Left kidney (tissue), 8 donors: ENCODE measurements at places on chromosomes 16 and 17.

DNA sequence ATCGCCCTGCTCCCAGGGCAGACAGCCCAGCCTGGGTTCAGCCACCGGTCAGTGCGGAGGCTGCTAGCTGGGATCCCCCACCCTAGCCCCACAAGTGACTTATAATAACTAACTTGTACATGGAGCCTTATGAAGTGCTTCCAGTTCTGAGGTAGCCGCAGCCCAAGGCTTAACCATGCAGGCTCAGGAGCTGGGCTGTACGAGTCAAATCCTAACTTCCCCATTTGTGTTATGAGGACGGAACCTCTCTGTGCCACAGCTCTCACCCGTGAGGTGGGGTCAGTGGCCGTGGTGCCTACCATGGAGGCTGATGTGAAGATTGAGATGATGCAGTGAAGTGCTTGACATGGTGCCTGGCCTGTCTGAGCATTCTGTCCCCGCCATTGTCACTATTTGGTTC, 27.8 kb upstream of the GOSR2 start:
- no peak for DNase-seq

DNA sequence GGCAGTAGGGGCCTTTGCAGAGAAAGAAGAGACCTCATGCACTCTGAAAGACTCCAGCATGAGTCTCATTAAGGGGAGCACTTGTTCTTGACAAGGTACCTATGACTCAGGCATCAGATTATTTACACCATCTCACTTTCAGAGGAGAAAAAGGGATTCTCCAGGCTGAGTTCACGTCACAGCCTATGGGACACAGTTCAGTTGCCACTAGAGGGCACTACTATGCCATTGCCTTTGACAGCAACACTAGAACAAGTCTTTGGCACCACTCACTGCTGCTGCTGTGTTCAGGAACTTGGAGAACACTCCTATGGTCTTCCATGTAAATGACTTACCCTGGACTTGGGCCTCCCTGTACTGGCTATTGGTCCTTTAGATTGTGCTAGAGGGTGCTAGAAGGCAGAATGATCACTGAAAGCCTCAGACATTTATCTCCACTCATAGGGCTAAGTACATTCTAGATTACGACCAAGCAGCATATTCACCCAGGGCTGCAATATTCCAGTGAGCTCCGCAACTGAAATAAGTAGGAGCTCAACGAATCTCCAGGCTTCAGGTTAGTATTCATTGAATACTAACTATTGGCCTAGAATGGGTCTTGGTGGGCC, 225.1 kb upstream of the CA10 start:
- peak; percentile 57 for DNase-seq

- no peak for DNase-seq
These were observed 92.7 kb downstream of the ABCC1 start for GRCh38 chr16:16042076-16042475.

- DNase-seq = no peak
These were observed 5.7 kb upstream of the B9D1 start for GRCh38 chr17:19368229-19368628.

DNA sequence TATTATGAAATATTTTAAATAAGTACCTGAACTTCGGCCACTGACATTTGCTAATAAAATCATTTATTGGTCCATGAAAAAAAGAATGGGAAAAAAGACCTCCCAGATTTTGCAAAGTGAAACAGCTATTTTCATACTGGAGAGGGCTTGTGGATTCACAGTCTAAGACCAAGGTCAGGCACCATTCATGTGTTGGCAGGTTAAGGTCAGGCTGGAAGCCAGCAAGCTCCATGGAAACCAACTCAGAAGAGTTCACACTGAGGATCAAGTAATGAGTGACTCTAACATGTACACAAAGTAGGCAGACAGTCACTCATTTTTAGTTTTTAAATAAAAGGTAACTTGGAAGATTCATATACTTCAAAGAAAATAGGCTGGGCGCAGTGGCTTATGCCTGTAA, 3.4 kb downstream of the DNAJA2 start:
- DNase-seq = no peak

- DNase-seq = no peak
These were observed 87.6 kb upstream of the TOX3 start for GRCh38 chr16:52634528-52634927.

DNA sequence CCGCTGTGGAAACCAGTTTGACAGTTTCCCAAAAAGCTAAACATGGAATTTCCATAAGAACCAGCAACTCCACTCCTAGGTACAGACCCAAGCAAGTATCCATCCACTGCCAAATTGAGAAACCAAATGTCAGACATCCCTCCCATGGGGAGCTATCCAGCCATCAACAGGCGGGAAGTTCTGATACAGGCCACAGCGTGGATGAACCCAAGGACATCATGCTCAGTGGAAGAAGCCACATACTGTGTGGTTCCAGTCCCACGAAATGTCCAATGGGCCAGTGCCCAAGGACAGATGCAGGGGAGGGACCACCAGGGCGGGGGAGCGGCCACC, 12.6 kb upstream of the BAIAP2 start:
- no peak for DNase-seq

DNA sequence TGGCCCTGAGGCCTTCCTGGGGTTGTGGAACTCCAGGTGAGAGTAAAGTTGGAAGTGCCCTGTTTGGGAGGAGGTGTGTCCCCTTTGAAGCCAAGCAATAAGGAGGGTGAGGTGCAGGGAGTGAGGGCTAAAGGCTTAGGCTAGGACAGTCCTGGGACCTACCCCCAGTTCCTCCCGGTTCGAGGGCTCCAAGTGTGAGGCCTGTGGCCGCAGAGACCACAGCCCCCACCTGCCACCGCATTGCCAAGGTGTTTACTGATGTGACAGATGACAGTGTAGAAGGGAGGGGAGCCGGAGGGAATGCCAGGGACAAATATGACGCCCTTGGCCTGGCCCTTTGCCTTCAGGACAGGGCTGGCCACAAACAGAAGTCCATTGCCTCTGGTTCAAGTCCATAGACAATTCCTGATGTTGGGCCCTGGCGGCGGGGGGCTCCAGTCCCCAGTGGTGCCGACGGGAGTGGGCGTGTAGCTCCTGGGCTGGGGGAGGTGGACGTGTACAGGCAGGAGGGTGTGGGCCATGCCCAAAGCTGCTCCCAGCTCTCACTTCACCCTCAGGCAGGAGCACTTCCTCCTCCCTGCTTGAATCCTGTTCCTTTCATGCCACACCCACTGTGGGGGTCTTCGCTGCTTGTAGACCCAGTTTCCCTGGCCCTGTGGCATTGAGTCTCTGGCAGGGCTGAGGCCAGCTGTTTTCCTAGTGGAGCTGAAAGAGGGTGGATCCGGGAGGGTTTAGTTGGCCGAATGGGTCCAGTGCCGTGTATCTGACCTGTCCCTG, 3.2 kb downstream of the ADORA2B start:
- DNase-seq = no peak

GRCh38 chr17:63479495-63480184, 2.8 kb downstream of the ACE start:
- no peak for DNase-seq

DNA sequence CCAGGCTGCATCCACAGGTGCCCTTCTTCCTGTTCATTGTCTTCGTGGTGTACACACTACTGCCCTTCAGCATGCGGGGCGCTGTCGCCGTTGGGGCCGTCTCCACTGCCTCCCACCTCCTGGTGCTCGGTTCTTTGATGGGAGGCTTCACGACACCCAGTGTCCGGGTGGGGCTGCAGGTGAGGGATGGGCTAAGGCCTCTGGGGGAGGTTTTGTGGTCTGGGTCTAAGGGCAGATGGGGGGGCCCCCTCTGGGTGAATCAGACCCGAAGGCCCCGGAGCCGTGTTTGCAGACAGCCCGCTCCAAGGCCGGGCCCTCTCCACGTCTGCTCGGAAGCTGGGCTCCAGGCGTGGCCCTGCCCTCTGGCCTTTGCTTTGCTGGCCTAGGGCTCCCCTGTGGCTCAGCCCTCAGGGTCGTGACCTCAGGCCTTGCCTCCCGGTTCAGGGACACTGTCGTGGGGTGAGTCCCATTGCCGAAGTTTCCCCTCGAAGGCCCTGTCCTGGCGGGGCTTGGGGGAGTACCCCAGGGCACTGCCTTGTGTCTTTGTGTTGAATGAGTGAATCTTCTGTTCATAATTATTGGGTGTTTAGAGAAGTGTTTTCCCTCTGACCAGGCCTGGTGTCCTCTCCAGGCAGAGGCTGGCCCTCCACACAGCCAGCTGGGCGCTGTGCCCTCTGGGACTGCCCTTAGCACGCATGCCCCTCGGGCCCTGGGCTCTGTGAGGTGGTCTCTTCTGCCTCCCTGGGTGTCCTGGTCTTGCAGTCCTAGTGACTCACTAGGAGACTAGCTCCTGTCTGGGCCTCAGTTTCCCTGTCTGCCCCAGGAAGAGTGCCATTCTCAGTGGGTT, 25.6 kb downstream of the ADCY7 start:
- no peak for DNase-seq

DNA sequence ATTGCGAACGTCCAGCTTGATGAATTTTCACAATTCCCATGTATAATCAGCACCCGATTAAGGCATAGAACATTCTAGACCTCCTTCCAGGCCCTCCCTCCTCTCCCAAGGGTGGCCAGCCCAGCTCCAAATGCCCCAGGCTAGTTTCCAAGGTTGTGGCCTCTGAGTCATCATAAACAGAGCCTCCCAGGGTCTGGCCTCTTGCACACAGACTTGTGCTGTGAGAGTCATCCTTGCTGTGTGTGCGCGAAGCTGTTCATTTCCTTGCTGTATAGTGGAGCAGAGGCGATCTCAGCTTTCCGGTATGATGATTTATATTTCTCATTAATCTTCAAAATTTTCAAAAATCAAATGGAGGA, 20.5 kb upstream of the JPH3 start:
- no peak for DNase-seq

DNA sequence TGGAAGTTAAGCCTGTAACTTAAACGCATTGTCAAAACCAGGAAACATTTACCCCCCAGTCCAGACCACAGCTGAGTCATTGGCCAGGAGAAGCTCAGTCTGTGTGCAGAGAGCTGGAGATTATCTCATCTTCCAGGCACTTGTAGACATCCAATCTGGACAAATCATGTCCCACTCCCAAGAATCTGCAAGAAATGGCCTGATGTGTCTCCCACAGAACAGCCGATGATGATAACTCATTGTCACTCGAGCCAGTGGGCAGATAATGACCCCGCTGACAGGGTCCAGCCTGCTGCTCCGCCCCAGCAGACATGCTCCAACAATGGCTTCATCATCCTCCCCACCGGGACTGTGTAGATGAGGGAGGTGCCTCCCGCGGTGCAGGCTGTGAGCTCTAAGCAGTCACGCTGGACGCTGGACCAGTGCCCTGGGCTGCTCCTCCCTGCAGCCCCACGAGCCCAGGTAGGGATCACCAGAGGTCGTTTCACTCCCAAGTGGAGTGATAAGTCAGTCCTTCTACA, 322.5 kb downstream of the C16orf95 start:
- DNase-seq = peak; percentile 71

DNA sequence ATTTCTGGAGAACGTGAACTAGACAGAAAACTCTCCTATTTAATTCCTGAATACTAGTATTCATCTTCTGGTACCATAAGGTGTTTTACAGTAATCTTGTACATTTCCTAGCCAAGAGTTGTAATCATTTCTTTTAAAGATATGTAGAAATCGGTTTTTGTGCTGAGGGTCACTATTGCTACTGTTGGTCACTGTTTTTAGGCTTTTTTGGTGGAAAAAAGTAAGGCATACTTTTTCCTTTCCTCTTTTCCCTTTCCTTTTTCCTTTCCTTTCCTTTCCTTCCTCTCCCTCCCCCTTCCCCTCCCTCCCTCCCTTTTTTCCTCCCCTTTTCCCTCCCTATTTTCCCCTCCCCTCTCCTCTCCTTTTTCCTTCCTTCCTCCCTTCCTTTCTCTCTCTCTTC, 706.4 kb upstream of the GOT2 start:
- DNase-seq = no peak

DNA sequence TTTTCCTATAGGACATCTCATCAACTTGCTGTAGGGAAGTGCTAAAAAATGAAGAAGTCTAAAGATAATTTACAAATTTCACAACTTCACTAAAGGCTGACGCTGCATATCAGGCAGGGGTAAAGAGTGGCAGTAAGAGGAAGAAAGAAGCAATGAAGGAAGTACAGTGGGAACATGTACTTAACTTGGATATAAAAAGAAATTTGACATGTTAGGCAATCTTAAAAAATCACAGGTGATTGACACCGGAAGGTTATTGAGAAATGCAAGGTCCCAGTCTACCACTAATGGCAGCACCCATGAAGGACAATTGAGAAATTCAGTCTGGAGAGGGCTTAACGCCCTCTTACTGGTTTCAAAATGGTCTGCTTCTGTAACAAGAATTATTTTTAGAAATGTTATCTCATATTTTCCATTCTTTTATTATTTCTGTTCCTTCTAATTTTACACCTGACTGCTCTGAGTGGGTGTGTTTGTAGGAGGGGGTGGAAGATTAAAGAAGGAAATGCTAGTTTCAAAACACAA, 358.1 kb downstream of the KCNJ2 start:
- no peak for DNase-seq

- no peak for DNase-seq
These were observed 8.3 kb downstream of the SRP68 start for GRCh38 chr17:76063875-76064546.

GRCh38 chr17:63362115-63362514, 84.0 kb downstream of the CYB561 start:
- DNase-seq = no peak

DNA sequence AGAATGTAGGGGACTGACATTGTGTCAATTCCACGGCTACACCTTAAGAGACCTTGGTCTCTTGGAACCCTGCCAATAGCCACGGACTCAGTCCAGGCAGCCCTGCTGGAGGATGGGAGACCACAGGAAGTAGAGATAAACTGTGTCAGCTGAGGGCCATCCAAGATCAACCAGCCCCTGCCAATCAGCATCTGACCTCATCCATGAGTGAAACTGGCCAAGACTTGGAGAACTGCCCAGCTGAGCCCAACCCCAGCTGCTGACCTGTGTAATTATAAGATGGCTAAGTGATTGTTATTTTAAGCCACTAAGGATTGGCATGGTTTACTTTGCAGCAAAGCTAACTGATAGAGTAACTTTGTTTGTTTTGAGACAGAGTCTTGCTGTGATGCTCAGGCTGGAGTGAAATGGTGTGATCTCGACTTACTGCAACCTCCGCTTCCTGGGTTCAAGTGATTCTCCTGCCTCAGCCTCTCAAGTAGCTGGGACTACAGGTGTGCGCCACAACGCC, 13.3 kb upstream of the YWHAE start:
- DNase-seq = no peak

GRCh38 chr16:22274916-22275315, 22.3 kb upstream of the POLR3E start:
- DNase-seq = no peak

GRCh38 chr16:53131050-53131362, 76.2 kb downstream of the CHD9 start:
- no peak for DNase-seq
